A549 (cell line): ENCODE measurements at places on chromosomes 7 and 10.
A peak's percentile ranks its signal among the peaks of the same experiment; 100 is the strongest.

- DNase-seq = peak; percentile 79
These were observed 10.9 kb downstream of the SEC31B start for GRCh38 chr10:100508691-100509150.

DNA sequence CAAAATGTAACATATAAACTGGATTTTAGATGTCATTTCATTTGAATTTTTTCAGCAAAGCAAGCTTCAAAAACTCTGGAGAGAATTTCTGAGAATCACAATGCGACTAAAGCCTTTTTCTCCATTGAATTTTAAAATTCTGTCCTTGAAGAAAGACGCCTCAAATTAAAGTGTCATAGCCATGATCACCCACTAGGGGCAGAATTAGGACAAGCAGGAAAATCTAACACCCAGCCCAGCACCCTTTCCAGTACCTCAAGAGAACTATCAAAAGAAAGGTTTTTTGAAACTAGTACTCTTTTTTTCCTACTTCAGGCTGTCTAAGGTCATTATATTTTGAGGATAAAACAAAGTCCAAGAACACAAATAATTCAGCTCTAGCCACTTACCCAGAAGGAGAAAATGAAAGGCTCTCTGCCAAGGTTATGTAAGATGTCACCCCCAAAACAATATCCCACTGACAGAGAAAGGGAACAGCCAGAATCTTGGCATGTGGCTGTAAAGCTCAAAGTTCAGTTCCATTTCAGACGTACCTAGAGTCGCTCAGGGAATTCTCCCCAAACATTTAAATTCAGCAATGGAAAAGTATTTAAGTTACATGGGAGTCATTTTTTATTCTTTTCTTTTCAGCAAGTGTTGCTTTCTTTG, 299.4 kb downstream of the SNX13 start:
- peak; percentile 18 for DNase-seq

GRCh38 chr7:93902777-93903423, 3.5 kb upstream of the GNGT1 start:
- peak; percentile 74 for DNase-seq

DNA sequence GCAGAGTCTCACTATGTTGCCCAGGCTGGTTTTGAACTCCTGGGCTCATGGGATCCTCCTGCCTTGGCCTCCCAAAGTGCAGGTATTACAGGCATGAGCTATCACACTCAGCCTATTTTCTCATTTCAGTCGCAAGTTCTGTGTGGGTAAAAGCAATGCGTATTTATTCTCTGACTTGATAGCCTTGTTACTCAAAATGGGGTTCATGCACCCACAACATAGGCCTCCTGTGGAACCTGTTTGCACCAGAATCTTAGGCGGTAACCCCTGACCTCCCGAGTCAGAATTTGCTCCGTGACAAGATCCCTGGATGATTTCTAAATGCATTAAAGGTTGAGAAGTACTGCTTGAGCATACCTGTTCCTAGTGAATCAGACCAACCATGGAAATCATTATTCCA, 7.3 kb downstream of the IL2RA start:
- DNase-seq = no peak

GRCh38 chr10:122671355-122671754, 28.3 kb downstream of the C10orf120 start:
- DNase-seq = no peak

- DNase-seq = no peak
These were observed 213.6 kb downstream of the DOCK4 start for GRCh38 chr7:111992601-111993000.

- no peak for DNase-seq
These were observed 10.0 kb upstream of the SEC24C start for GRCh38 chr10:73734028-73734720.

GRCh38 chr10:13788711-13789447, 202.1 kb downstream of the PRPF18 start:
- DNase-seq = no peak

DNA sequence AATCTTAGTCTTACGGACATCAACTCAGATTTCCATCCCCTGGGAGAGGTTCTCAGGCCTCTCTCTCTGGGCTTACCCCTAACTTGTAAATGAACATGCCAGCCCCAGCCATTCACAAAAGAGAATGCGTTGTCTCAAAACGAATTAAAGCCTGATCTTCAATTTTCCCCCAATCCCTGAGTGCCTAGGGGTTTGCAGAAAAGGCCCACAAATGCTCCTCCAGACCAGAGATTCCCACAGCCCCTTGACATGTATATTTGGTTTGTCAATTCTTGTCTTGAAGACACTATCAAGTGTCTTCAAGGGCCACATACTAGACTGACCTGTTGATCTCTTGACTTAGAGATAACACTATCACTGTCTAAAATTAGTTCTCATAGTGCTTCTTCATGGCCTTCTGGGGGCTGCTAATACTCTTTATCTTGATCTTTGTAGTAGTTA, 11.9 kb upstream of the HOXA13 start:
- DNase-seq = no peak

DNA sequence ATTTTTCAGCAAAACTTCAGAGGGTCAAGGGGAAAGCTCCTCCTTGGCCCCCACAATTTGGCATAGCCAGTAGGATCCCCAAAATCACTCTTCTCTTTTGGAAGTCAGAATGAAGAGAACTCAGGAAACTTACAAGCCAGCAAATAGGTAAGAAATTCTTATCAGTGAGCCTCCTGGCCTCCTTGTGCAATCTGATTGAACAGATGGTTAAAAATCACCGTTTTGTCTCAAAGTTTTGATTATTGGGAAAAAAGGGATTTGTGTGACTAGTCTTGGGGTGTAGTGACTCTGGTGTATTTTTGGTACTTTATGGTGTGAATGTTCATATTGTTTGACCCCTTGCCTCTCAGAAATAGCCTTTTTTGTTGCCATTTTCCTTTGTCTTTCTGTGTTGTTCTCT, 56.2 kb downstream of the HTR7 start:
- no peak for DNase-seq

- DNase-seq = no peak
These were observed 270.5 kb downstream of the CXCL12 start for GRCh38 chr10:44114441-44114840.

GRCh38 chr10:86136934-86137333, 229.7 kb downstream of the GRID1 start:
- no peak for DNase-seq

- DNase-seq = no peak
These were observed 351.7 kb upstream of the C7orf33 start for GRCh38 chr7:148238761-148239325.

- DNase-seq = no peak
These were observed 137.7 kb downstream of the RTKN2 start for GRCh38 chr10:62130948-62131347.

GRCh38 chr10:103816431-103816830, 38.9 kb downstream of the SH3PXD2A start:
- no peak for DNase-seq

DNA sequence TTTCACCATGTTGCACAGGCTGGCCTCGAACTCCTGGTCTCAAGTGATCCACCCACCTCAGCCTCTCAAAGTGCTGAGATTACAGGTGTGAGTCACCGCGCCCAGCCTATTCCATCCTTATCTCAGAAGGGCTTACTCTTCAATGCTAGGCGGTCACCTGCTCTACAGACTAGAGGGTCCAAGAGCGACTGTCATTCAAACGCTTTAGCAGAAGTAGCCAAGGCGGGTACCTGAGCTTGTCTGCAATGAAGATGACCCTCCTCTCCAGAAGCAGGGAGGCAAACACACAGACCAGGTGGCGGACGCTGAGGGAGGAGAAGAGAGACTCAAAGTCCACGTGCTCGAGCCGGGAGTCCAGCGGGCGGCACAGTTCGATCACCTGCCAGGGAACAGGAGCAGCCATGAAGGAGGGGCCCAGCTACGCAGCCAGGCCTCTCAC, 65.1 kb upstream of the MKRN1 start:
- no peak for DNase-seq

GRCh38 chr10:96918214-96919002, 86.3 kb downstream of the LCOR start:
- no peak for DNase-seq

- DNase-seq = no peak
These were observed 96.7 kb upstream of the EFCAB10 start for GRCh38 chr7:105677817-105678573.

DNA sequence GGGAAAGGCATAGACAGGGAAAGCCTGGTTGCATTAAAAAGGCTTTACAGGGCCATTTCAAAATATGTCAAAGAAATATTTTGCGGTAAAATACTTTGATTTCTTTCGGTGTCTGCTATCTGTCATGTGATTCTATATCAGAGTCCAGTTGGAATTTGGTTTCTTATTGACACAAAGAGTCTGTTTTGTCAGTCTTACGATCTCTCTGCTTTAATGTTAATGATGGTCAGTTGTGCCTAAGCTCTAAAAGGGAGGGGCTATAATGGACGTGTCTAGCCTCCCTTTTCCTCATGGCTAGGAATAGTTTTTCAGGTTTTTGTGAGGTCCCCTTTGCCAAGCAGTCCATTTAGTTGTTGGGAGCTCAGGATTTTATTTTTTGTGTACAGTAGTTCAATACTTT, 31.5 kb downstream of the ORC5 start:
- no peak for DNase-seq

GRCh38 chr7:139692723-139693122, 85.1 kb downstream of the HIPK2 start:
- no peak for DNase-seq

DNA sequence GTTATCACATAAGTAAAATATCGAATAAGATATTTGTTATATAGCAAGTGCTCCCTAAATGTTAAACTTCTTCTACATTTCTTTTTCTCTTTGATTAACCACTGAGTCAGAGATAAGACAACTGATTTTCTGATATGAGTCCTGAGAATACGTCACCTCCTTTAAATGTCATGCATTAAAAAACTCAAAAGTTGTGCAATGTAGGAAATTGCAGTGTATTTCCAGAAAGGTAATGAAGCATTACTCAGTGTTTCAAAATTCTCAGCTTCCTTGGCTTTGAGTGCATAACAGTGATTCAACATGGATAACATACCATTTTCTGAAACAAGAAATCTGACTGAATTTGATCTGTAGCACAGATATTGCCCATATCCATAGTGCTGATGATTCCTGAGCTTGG, 155.8 kb downstream of the BMPER start:
- DNase-seq = peak; percentile 36

- peak; percentile 33 for DNase-seq
These were observed 145.2 kb downstream of the FRMD4A start for GRCh38 chr10:14185316-14186045.

DNA sequence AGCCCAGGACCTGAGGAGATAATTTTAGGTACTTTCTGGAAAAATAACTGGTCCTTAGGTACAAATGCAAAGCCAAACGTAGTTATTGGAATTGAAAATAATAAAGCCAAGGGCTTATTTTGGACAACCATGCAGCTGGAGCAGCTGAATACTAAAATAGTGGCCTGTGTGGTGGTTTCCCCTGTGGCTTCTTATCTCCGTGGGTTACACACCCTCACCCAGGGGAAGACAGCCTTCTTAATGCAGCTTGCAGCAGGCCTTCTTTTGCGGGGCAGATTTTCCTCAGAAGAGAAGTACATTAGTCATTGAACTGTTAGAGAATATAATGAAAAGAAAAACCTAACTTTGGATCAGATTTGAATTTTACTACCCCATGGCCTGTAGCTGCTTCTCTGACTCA, 133.5 kb downstream of the ST7 start:
- no peak for DNase-seq

DNA sequence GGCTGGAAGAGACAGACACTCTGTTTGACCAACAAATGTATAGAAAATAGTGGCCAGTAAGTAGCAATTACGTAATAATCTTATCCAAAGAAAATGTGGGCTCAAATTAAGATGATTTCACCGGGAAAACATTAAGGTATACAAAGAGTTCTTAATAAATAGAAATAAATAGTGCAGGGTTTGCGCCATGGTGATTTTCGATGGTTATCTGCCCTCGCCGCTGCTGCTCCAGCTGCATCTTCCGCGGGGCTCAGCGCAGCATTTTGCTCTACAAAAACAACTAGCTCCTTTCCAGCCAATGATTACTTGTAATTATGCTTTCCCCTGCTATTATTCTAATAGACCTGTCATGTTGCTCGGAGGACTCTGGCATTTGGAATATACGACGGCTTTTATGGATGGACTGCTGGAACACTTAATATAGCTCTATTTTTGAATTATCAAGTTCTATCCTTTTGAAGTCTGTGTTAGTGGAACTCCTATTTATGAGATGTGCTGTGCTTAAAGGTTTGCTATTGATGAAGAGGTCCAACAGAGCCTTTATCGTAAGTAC, 103.8 kb downstream of the BUB3 start:
- no peak for DNase-seq

- no peak for DNase-seq
These were observed 23.7 kb downstream of the TDRD1 start for GRCh38 chr10:114202812-114203211.

DNA sequence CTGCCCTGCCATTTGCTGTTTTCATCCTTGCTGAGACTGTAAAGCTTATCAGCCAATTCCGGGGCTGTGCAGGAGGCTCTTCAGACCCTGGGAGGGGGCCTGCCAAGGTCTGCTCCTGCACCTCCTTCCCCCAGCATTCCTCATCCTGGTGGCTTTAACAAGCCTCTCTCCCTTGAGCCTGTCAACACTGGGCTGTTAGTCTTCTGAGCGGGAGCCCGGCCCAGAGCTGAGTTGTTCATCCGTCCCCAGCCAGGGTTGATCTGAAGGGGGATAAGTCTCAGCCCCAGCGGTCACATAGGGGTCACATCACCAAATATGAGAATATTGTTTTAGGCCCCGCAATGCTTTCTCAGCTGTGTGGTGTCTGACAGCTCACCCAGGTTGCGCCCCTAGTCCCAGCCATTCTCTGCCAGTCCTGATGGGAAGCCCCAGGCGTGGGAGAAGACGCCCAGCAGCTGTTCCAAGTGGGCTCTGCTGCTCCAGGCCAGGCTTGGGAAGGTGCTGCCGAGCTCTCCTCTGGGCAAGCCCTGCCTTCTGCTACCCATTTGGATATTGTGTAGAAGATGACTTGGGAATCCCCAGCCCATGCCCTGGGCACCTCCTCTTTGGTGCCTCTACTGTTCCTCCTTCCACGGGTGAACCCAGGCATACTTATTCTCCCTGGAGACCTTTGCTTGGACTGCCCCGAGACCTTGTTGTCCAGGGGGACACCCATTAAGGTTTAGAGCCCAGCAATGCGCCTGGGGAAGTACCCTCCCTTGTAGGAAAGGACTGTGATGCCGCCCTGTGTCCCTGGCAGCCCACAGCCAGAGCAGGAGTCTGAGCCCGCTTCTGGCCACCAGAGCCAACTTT, 23.5 kb upstream of the TRIM8 start:
- DNase-seq = no peak

GRCh38 chr10:811379-812175, 119.9 kb downstream of the LARP4B start:
- DNase-seq = no peak

GRCh38 chr10:75432763-75433162, 1.3 kb downstream of the LRMDA start:
- no peak for DNase-seq

GRCh38 chr7:36784991-36785940, 61.0 kb upstream of the AOAH start:
- DNase-seq = no peak

- DNase-seq = no peak
These were observed 10.2 kb upstream of the PPP1R3C start for GRCh38 chr10:91642831-91643692.

- DNase-seq = no peak
These were observed 1.3 kb downstream of the CYP26C1 start for GRCh38 chr10:93061594-93062513.

GRCh38 chr10:71248210-71248609, 35.8 kb downstream of the UNC5B start:
- DNase-seq = no peak

GRCh38 chr7:22810843-22811242, 11.8 kb downstream of the TOMM7 start:
- no peak for DNase-seq

GRCh38 chr10:13813550-13813949, 226.8 kb downstream of the PRPF18 start:
- DNase-seq = no peak
